SK-MEL-5 (cell line): ENCODE measurements at places on chromosomes 1 and 21.

- DNase-seq, result no peak
Observed at GRCh38 chr1:209046058-209046417, 537.5 kb upstream of the CAMK1G start.

- DNase-seq, result no peak
Observed at GRCh38 chr1:232751393-232752140, 53.6 kb upstream of the MAP10 start.

GRCh38 chr21:46081862-46082712 is 15.8 kb upstream of the COL6A2 start:
- no peak for DNase-seq

DNA sequence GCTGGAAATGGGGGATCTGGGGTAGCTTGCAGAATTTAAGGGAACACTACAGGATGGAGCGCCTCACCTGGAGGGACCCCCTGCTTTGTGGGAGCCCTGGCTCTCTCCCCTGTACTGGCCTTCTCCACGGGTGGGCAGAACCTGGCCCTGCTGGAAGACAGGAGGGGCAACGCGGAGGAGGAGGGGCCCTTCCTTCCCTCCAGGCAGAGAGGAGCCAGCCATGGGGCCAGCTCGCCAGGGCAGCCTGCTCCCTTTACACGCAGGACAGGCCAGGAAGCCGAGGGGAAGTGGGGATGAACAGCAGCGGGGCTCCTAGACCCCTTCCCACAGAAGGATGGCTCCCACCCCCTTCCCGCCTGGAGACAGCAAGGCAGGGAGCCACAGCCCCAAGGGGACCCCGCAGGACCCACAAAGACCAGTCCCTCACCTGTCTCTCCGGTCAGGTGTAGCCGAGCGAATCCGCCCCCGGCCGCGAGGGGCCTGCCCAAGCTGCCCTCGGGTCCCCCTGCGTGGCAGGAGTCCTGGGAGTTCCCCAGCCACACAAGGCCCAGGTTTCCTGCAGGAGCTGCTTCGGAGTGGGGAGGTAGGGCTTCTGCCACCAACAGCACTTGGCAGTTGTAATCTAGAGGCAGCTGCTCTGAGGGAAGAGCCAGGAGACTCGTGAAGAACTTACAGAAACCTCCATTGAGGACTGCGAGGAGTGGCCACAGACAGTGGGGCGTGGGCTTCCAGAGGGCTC is 1.6 kb upstream of the SLC19A1 start:
- no peak for DNase-seq

- peak; percentile 66 for DNase-seq
Observed at GRCh38 chr1:185551008-185551407, 183.2 kb upstream of the HMCN1 start.

GRCh38 chr1:27297903-27298302 is 24.1 kb upstream of the TMEM222 start:
- no peak for DNase-seq

DNA sequence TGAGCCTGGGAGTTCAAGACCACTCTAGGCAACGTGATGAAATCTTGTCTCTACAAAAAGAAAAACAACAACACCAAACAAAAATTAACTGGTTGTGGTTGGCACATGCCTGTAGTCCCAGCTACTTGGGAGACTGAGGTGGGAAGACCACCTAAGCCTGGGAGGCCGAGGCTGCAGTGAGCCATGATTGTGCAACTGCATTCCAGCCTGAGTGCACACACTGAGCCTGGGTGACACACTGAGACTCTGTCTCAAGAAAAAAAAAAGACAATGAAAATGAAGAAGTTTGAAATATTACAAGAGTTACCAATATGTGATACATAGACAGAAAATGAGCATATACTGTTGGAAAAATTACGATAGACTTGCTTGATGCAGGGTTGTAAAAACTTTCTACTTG is 31.9 kb downstream of the PDC start:
- DNase-seq, result no peak

- no peak for DNase-seq
Observed at GRCh38 chr1:101260556-101261350, 23.9 kb downstream of the S1PR1 start.

- DNase-seq, result no peak
Observed at GRCh38 chr1:225872075-225872430, 10.1 kb downstream of the TMEM63A start.

DNA sequence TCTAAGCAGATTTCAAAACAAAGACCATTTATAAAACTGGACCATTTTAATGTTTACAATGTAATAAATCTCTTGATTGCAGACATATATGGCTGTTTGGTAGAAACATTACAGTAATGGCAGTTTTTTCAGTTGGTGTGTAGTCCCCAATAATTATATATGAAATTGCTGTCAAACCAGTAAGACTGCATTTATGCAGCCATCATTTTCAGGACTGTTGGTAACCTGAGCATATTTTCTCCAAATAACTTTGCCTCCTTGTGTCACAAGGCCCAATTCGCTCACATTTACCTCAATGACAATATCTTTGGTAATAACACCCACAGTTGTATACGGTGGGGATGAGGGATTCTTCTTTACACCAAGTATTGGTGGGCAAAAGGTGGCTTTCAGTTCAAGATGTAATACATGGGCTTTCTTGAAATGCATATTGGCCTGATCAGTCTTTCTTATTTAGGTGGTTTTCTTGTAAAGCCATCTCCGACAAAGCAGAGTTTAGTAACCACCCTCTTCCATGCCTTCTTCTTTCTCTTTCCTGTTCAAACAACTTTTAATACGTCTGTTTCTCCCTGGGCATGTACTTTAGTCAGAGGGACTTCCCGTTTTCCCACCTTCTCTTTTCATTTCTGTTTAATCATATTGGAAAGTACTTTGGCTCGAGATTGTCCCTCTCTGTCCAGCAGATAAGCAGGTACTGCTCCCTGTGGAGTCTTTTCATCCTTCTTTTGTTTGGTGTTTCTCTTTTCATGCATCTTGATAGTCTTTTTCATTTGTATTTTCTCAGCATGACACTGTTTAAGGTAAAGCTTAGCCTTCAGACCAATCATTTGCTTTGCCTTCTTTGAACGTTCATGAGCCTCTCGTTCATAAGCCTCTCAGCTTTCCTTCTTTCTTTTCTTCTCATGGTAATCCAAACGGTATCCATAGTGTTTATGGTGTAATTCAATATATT is 30.4 kb downstream of the ATP2B4 start:
- no peak for DNase-seq

DNA sequence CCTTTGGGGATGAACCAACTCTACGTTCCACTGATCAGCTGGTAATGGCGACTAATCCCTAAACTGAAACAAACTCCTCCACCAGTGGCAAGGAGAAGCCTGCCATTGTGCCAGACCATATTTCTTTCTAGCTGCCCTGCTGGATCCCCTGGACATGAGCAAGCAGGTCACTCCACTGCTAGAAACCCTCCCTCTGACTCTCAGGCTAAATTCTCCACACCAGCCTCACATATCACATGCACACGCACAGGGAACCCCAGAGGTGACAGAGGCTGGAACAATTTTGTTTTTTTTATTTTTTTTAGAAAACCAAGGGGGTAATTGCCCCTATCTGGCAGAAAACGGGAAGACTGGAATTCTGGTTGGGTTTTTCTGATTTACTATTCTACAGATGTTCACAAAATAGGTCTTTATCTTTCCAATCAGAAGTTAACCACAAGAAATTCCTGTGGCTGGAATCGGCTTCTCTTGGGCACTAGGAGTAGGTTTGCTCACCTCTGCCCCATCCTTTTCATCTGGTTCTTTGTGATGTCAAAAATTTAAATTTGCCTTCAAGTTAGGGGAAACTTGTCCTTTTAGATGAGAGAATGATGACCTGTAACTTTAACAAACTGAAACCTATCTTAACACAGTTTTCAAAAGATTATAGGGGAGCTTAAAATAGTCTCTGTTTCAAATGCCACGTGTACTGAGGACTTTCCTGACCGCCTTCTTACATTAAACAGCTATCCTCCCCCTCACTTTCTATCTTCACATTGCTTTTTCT is 258.1 kb downstream of the SDCCAG8 start:
- DNase-seq, result no peak

DNA sequence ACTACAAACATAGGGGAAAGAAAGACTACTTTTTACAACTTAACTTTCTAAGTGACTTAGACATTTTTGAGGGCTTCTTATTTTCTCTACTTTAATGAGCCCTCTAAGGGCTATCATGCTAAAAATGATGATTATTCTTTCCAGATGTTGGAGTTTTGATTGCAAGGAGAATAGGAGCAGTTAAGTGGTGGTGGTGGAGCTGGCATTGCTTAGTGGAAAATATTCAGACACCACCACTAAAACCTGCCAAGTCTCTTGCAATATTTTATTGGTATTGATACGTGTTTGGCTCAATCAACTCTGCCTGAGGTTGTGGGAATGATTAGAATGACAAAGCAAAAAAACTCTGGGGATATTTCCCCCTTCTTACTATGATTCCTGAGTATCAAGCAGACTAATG is 82.6 kb upstream of the PTGFR start:
- no peak for DNase-seq
